ENCODE measurements at places on chromosomes 6 and 20.
A peak's percentile ranks its signal among the peaks of the same experiment; 100 is the strongest.

GRCh38 chr20:45445805-45446562, 23.6 kb upstream of the WFDC2 start:
- DNase-seq, result no peak

GRCh38 chr6:112235956-112236355, 18.4 kb downstream of the LAMA4 start:
- DNase-seq, result no peak

- no peak for DNase-seq
Measured at GRCh38 chr6:4301871-4302270, 166.5 kb upstream of the ECI2 start.

- no peak for DNase-seq
Measured at GRCh38 chr20:55515832-55516231, 489.5 kb downstream of the CBLN4 start.

GRCh38 chr20:26209171-26209941, 512.7 kb upstream of the ZNF337 start:
- DNase-seq, result no peak

DNA sequence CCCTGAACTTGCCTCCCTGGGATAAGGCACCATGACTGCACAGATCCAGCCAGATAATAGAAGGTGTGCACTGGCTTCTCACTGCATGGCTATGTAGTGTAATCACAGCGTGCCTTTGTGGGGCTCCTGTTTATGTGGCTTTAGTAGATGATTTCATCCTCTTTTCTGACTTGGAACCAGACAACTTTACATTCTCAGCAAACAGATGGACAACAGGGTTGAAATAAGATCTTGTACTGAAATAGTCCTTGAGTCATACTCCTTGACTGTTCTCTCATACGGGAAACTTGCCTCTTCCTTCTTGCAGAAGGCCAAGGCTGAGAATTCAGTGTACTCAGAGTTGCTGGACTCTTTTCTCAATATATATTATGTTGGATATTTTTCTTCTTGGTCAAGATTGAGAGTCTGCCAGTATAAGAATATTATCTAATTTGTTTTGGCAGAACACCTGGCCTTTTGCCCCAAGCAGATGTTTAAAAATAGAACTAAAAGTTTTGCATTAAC, 25.0 kb upstream of the RNF144B start:
- no peak for DNase-seq

DNA sequence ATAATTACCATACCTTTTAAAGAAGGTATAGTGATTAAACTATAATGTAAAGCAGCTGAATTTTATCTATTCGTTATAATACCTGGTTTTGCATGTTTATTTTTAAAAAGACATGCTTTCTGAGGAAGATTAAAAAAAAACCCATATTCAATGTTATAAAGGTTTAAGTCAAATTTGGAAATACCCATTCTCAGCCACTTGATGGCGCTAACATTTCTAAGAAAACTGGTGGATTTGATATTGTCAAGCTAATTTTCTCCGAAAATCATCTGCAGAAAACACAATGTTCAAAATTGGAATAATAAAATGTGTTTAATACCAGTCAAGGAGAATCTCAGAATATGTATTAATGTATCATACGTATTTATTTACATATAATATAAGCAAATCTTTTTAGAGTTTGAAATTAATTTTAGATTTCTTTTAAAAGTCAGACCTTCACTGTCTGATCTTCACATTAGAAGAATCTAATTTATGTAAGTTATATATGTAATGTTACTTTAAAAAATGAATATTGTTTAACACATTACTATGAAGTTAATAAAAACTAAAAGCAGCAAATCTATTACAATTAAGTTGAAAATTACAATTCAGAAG, 35.0 kb downstream of the SHPRH start:
- no peak for DNase-seq

DNA sequence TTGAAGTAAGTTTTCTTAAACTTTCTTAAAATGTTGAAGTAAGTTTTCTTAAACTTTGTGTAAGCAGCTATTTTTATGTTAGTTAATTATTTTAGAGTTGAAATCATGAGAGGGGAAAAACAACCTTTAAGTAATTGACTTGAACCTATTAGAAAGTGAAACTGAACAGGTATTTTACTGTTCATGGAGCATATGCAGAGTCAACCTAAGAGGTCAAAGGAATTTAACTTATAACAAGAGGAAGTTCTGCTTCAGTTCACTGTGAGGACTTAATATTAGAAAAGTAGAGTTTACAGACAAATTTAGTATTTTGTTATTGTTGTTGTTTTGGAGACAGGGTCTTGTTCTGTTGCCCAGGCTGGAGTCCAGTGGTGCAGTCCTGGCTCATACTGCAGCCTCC, 38.0 kb downstream of the CDYL start:
- no peak for DNase-seq

DNA sequence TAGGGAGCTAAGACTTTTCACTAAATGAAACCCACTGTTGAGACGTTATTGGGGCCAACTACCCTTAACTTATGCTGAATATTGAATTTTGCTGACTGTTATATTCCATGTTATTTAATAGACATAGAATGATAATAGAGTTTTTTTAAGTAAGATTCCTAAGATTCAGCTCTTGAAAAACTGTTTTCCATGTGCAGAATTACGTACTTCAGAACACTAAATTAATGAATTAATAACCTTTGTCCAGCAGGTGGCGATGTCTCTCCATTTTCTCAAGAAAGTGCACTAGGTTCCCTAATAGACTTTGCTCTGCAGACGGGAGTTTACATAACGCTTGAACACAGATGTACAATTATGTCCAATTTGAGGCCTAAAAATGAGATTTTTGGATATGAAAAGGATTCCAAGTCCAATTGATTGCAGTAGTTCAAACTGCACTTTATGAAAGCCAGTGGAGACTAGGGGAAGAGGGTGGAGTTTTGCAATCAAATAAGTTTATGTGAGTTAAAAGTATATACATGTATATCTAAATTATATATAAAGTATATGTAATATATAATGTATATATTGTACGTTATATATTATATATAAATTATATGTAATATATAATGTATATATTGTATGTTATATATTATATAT, 282.1 kb downstream of the UST start:
- peak; percentile 75 for DNase-seq

DNA sequence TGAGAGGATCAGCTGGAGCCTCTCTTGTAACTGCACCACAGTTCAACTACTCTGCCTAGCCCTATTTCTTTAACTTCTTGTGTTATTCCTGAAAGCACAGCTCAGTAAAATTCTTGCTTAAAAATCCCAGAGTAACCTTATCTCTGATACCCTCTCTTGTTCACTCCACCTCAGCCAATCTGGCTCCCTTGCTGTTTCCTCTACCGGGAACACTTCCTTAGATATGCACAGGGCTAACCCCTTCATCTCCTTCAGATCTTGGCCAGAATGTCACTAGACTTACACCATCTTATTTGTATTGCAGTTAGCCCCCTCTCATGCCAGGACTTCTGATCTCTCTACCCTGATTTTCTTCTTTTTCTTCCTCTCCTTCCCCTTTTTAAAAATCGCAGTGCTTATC, 2.6 kb upstream of the ZKSCAN3 start:
- DNase-seq, result no peak

- DNase-seq, result no peak
Measured at GRCh38 chr6:121285041-121285440, 49.2 kb downstream of the TBC1D32 start.

GRCh38 chr6:135423649-135424128, 73.9 kb downstream of the AHI1 start:
- no peak for DNase-seq

DNA sequence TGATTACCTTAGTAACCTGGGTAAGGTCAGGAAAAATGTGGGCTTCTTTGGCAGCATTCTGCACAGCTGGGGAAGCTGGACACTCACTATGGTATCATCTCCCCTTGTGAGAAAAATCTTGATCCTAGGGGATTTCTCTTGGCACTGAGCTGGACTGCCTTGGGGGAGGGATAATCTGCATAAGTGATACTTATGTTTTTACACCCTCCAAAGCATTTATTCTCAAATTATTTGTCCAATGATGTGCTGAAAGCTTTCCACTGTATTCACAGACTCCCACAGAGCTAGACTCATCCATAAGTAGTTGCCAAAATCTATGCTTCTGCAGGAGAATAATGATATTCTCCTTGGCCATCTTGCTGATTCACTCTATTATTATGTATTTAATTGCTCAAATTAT, 121.5 kb upstream of the CNR1 start:
- no peak for DNase-seq

DNA sequence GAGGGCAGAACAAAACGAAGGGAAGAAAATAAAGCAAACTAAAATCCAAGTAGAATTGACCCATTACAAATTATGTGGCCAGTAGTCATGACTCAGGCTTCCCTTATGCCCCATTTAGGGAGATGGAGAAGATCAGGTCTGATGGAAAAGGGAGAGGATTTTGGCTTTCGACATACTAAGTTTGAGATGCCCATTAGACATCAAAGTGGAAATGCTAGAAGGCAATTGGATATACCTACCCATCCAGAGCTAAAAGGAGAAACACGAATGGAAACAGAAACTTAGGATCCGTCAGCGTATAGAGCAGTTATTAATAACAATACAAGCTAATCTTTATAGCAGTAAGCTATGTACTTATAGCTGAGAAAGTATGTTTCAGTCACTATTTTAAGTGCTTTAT, 4.8 kb downstream of the TRPC4AP start:
- no peak for DNase-seq

DNA sequence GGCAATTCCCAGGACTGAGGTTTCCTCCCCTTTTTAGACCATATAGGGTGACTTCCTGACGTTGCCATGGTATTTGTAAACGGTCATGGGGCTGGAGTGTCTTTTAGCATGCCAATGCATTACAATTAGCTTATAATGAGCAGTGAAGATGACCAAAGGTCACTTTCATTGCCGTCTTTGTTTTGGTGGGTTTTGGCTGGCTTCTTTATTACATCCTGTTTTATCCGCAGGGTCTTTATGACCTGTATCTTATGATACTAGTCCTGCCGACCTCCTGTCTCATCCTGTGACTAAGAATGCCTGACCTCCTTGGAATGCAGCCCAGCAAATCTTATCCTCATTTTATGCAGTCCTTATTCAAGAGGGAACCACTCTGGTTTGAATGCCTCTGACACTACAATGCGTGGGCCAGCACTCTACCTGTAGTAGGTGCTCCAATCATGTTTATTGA, 190.1 kb downstream of the KCNQ5 start:
- no peak for DNase-seq

DNA sequence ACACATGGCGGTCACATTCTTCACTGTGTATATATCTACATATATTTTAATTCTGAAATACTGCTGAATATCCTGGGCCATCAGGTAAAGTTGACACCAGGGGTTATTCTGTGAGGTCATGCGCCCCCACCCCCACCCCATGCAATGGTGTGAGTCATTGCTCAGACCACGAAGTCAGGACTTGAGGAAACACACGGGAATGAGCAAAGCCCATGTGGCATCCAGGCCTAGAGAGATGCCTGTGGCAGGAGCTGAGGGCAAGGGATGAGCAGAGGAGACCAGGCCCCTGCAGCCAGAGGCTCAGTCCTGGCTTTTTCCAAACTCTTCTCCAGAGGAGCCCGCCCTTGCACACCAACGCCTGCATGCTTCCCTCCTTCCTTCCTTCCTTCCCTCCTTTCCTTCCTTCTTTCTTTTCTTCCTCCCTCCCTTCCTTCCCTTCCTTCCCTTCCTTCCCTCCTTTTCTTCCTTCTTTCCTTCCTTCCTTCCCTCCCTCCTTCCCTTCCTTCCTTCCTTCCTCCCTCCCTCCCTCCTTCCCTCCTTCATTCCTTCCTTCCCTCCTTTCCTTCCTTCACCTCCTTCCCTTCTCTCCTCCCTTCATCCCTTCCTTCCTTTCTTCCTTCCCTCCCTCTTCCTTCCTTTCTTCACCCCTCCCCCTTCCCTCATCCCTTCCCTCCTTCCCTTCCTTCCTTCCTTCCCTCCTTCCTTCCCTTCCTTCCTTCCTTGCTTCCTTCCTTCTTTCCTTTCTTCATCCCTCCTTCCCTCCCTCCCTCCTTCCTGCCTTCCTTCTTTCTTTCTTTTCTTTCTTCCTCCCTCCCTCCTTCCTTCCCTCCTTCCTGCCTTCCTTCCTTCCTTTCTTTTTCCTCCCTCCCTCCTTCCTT, 72.0 kb upstream of the INSM1 start:
- DNase-seq, result no peak

- no peak for DNase-seq
Measured at GRCh38 chr6:132478266-132478665, 34.6 kb downstream of the STX7 start.

- DNase-seq, result no peak
Measured at GRCh38 chr6:132190097-132190814, 211.0 kb downstream of the MOXD1 start.

GRCh38 chr6:165714907-165715306, 51.9 kb upstream of the PDE10A start:
- no peak for DNase-seq

- DNase-seq, result no peak
Measured at GRCh38 chr6:19713411-19713810, 123.8 kb upstream of the ID4 start.

DNA sequence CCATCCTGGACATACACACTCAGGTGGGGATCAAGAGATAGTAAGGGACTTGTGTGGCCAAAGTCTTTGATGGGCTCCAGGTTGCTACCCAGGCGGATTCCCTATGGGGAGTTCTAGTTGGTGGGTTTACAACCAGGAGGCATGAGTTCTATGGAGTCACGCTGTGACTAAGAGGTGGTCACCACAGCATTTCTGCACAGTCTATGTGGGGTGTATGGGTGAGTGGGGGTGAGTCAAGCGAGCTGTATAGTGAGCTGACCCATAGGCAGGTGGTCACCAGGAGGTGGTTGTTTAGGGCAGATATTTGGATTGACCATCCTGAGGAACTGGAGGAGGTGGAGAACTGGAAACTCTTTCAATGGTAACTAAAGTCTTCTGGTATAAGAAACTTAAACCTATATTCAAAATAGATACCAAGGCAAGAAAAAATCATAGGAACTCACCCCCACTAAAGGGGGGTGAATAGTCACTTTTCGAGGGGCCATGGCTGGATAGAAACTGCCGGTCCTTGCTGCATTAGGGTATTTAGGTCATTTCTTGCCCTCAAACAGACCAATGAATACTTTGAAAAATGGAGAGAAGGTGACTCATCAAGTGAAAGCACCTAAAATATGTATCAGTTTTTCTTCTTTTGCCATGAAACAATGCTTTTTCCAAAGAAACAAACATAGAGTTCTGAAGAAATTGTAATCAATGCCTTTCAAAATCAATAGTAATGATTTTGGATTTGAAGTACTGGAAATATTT, 84.3 kb upstream of the NRN1 start:
- DNase-seq, result no peak

DNA sequence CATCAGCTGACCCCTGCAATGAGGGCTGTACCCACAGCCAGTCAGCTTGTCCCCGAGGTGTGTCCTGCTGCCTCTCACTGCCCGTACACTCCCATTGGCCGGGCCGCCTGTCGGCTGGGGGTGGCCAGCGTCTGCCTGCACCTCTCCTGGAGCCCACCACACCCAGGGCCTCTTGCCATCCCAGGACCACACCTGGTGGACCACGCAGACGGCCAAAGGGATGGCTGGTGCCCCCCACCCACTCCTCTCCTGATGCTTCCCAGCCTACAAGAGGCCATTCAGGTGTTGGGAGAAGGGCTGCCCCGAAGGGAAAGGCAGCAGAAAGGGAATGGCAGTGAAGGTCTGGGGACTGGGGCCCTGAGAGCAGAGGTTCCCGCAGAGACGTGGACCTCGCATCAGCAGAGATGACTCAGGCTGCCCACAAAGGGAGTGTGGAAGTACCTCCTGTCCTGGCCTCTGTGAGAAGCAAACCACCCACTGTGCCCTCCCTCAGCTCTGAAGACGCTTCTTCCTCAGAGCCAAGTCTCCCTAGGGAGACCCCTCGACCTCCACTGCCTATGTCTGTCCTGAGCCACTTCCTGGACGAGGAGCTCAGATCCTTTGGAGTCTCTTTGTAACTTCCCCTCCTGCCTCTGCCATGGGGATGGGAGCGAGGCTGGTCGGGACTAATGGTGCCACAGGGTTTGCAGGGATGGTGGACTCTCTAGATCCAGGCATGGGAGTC, 60.9 kb downstream of the PYGB start:
- DNase-seq, result no peak
